Stimulated activated CD4-positive, alpha-beta T cell treated with anti-CD3 and anti-CD28 coated beads, Interleukin-2, amount 100 ng/mL, for 24 hours (primary cell): ENCODE measurements at places on chromosomes 5 and 9.

- DNase-seq, result no peak
These were observed 897 bp downstream of the NDST1 start for GRCh38 chr5:150508828-150509227.

GRCh38 chr5:149216496-149216895 lies 55.2 kb upstream of the AFAP1L1 start:
- no peak for DNase-seq

GRCh38 chr5:2718115-2718514 lies 33.4 kb downstream of the IRX2 start:
- DNase-seq, result no peak

DNA sequence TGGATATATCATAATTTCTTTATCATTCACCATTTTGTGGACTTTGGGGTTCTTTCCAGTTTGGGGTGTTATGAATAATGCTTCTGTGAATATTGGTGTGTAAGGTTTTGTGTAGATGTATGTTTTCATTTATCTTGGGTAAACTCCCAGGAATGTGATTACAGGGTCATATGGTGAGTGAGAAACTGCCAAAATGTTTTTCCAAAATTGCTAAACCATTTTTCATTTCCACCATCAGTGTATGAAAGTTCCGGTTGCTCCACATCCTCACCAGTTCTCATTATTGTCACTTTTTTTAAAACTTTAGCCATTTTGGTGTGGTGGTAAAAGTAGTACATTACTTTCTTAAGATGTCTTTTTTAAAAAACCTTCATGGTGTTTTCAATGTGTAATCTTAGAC lies 152.9 kb downstream of the NIPBL start:
- no peak for DNase-seq

GRCh38 chr9:4433379-4433778 lies 56.9 kb upstream of the SLC1A1 start:
- no peak for DNase-seq

DNA sequence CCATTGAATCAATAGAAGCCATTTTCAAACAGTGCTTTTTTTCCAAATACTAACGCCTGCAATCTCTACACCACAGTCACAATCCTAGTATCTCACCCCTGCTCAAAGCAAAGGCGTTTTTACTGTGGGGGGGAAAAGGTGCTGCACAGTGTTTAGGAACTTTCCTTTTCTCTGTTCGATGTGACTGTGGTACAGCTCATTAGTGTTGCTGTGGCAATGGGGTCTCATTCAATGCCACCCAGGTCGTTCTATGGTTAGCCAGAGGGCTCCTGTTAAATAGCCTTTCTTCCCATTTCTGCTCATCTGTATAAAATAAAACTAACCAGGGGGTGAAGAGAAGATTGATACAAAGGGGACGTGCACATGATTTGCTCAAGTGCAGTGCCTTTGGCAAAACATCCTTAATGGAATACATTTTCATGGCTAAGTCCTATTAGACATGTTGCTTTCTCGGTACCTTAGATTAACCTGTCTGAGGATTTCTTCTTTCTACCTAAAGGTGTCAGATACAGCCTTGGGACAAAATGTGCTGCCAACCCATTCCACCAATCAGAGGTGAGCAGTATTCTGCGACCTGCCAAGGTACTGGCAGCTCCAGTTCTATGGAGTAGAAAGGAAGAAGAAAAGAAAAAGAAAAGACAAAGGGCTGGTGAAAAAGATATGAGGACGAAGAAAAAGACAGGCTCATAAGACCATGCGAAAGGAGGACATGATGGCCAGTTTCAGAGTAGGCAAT lies 651.4 kb upstream of the DMAC1 start:
- DNase-seq, result no peak

- DNase-seq, result no peak
These were observed 604.8 kb downstream of the BNC2 start for GRCh38 chr9:16265688-16266087.

DNA sequence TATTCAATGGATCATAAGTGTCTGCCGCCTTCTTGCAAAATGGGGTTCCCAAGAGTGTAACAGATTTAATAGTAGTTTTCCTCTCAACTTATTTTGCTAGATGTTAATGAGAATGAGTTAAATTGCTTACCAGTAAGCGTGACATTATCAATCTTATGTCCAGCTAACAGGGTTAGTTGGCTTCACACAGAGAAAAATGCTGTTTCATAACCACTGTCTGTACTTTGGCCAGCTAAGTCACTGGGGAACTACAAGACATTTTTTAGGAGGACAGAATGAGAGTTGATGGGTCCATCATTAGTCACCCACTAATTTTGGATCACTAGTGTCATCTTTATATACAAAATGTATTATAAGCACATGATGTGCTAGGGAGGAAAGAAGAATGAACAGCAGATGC lies 1.4 kb downstream of the CDC37L1 start:
- DNase-seq, result no peak

GRCh38 chr9:83474631-83475030 lies 63.6 kb downstream of the FRMD3 start:
- no peak for DNase-seq
